Fibroblast of upper back skin (primary cell): ENCODE measurements at places on chromosomes 7 and 10.

DNA sequence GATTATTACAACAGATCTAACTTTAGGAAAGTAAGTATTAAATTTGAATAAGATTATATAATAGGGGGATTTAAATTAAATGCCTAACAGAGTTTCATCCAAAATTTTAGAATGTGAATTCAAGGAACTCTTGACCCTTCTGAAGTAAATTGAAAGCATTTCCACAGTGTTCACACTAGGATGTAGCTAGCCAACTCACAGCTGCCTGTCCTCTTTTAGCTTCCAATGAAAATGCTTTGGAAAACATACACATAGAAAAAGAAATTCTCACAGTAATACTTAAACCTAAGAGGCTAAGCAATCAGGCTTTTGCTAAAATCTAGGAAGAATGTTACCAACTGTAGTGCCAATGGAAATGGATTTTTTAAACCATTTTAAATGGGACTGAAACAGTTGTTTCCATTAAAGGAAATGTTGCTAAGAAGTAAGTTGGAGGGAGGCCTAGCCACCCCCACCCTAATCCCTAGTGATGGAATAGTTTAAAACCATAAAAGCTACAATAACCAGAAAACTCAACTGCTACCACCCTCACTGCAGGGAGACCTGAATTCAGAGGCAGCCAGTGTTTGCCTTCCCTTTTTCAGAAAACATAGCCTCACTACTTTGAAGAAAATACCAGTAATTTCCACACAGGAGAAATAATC lies 58.3 kb downstream of the REEP3 start:
- DNase-seq, result no peak

GRCh38 chr10:131691481-131692090 lies 209.2 kb upstream of the PPP2R2D start:
- DNase-seq, result no peak

GRCh38 chr7:69678494-69679187 lies 80.4 kb downstream of the AUTS2 start:
- DNase-seq, result no peak

DNA sequence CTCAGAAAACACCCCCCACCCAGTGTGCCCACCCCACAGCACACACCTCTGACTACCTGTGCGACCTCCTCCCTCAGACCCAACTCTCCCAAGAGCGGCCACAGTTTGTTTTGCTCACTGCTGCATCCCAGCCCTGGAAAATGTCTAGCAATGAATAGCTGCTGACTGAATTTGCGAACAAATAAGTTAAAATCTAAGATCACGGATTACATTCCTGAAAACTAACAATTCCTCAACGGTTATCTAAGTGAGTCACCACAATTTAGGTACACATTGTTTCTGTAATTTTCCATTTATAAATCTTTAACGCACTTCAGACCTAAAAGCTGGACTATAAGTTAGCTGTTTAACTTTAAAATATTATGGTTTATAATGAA lies 235.2 kb downstream of the ZMYND11 start:
- peak; percentile 16 for DNase-seq

DNA sequence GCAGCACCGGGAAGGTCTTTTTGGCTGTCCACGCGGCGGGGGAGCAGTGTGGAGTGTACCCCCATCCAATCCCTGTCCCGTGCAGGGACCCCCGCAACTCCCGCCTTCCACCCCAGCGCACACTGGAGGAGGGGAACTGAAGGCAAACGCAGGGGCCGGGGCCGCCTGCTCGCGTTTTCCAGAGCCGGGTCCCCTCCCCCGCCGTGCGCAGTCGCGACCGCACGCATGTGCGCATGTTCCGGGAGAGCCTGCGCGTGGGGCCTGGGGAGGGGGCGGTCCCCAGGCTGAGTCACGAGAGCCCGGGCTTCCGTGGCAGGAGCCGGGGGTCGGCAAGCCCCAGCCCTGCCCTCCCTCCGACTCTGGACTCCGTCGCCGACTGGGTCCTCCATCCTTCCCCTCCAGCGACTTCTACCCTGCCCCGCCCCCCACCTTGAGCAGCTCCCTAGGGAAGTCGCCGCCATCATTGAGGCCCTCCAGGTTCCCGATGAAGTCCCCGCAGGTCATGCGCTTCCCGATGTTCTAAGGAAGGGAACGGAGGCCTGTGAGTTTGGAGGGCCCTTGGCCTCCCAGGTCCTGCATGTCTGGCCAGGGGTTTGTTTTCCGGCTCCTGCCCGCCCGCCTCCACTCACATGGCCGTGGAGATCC lies 8.0 kb downstream of the PSD start:
- DNase-seq, result peak; percentile 44

GRCh38 chr7:149824748-149825566 lies 13.2 kb upstream of the ZNF862 start:
- DNase-seq, result no peak

DNA sequence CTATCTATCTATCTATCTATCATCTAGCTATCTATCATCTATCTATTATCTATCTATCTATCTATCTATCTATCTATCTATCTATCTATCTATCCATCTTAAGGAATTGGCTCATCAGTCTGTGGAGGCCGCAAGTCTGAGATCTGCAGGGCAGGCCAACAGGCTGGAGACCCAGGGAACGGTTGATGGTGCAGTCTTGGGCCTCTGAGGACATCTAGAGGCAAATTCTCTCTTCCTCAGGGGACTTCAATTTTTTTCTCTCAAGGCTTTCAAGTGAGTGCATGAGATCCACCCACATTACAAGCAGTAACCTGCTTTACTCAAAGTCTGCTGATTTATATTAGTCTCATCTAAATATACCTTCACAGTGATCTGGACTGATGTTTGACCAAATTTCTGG lies 197.0 kb downstream of the GLRX3 start:
- DNase-seq, result no peak

GRCh38 chr10:42783181-42783549 lies 570 bp downstream of the BMS1 start:
- peak; percentile 42 for DNase-seq

DNA sequence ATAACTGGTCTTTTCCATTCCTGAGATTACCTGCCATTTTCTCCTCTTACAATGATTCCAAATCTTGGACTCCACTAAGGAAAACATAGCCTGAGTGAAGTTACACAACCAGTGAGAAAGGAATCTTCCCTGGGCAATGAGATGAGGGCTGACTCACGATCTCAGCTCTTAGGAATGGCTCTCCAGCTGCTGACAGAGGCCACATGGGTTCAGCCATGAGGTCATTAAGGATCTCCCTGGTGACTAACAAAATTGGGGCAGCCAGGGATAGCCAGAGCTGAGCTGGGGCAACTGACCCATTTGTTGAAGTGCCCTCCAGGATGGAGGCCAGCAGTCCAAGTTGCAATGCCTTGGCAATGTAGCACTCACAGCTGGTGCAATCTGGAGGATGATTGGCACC lies 78.7 kb upstream of the MKLN1 start:
- peak; percentile 95 for DNase-seq

- DNase-seq, result no peak
These were observed 365.6 kb upstream of the MGMT start for GRCh38 chr10:129101232-129101980.
